Posterior vena cava (tissue), 2 donors: ENCODE measurements at places on chromosomes 2 and 18. TPM values are rescaled to one million over a fixed set of nuclear protein-coding genes. Genes with fewer than 3 reads are reported as not detected.

GRCh38 chr2:171794918-171795317 lies 99.1 kb downstream of the SLC25A12 start:
- no peak for DNase-seq

- peak; percentile 73 for DNase-seq
These were observed 69.9 kb upstream of the SMAD7 start for GRCh38 chr18:49020621-49021021.

- no peak for DNase-seq
These were observed 194.3 kb downstream of the HAUS1 start for GRCh38 chr18:46298511-46298910.

- no peak for DNase-seq
These were observed 8.7 kb upstream of the CCL20 start for GRCh38 chr2:227804975-227805374.

GRCh38 chr2:29589440-29590103 lies 331.8 kb downstream of the ALK start:
- DNase-seq: no peak

GRCh38 chr18:9993521-9994025 lies 79.8 kb downstream of the VAPA start:
- no peak for DNase-seq

DNA sequence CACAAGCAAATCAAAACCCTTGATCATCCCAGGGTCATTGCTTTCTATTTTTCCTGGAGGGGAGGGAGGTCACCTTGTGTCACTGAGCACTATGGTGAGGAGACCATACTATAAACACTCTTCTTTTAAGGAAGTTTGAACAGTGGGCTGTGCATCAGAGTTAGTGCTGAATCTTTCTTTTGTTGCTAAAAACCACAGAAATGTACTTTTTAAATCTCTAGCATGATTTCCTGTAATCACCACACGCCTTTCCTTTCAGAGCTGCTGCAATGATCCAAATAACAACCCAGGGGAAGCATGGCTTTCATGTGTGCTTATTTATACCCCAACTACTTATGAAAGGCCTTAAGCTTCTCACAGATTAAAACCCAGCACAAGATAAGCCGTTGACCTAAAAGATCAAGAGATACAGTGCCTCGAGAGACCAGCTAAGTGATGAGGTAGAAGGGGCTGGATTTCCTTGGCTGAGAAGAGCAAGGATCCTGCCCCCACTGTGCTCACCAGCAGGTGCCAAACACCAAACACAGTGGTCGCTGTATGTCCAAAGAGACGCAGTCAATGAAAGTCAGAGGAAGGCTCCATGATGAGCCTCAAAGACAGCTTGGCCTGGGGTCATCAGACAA lies 34.7 kb downstream of the TRABD2A start:
- no peak for DNase-seq

POTEJ gene
- total RNA-seq: not detected

DNA sequence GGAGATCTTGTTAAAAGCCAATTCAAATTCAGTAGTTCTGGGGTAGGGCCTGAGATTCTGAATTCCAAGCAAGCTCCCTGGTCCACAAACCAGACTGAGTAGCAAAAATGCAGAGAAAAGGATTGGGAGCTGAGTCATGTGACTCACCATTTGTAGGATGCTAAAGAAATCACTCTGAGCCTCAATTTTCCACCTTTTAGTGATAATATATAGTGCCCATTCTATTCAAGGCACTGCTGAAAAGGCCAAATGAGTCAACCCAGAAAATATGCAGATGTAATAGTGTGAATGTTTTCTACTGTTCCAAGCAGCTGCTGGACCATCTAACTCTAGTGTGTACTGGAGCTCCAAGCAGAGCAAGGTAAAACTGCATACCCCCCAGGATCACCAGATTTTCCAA lies 47.2 kb downstream of the SLC14A2 start:
- no peak for DNase-seq

DNA sequence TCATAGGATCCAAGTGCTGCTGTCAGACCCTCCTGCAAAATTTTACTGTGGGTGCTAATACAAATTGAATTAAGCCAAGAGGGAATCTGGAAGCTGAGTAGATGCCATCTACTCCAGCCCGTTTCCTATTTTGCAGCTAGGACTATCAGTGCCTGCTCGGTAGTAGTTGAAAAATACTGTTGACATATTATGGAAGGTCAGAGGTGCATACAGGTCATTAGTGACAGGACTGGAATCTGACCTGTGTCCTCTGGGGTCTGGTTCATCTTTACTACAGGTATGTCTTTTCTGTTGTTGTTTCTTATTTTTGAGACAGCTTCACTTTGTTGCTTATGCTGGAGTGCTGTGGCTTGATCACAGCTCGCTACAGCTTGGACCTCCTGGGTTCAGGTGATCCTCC lies 58.8 kb downstream of the MAP4K4 start:
- no peak for DNase-seq

DNA sequence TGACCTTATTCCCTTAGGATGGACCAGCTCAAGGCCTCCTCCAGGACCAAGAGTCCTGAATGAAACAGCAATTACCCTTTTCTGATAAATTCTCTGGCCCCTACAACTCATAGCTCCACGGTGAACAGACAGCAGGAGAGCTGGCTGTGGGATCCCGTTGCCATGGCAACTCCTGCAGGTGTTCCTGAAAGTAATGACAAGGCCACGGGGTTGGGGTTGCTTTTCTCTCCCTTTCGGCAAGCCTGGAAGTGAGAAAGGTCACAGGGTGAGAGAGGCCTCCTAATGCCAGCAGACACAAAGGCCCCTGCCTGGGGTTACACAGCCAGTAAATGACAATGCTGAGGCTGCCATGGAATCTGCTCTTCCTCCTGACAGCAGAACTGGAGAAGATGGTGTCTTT lies 403.0 kb downstream of the NBAS start:
- DNase-seq: no peak

AMER3 gene
- total RNA-seq: not detected

DNA sequence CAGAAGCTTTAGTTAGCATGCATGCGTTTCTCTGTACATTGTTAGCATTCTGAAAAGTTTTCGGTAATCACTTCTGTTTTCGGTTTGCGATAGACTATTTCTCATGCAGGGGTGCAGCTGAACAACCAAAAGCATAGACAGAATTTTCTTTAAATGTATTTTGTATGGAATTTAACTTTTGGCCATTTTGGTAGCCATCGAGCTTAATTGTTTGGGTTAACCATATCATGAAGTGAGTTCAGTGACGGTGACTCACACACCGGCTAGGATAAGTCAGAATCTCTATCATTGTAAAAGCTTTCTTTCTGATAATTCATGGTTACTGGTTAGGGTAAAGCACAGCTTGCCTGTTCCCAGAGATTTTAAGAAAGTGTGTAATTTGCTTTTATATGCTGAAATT lies 107.2 kb downstream of the CD226 start:
- DNase-seq: no peak

DNA sequence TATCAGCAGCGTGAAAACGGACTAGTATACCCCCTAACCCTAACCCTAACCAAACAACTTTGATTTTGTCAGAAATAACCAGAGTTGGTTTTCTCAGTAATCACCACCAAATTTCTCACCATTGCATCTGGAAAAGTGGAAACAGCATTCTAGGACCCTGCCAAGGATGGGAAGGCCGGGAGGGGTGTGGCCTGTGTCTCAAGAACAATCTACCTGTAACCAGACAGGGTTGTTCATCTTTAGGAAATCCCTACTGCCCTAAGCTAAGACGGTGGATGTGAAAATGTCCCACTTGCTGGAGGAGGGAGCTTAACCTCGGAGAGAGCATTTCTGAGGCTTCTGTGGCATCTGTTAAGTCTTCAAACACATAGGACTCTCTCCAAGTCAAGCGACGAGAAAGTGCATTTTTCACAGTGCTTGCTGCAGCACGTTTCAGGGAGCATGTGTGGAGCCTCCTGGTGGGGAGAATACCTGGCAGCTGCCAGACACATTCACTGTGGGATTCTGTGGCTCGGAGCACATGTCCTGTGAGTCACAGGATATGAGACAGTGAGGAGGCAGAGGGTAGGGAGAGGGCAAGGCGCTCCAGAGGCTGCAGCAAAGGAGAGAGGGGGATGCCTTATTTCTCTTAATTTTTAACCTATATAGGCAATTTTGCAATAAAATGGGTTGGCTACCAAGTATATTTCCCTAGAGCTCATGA lies 207.5 kb downstream of the SPP2 start:
- DNase-seq: peak; percentile 86

DNA sequence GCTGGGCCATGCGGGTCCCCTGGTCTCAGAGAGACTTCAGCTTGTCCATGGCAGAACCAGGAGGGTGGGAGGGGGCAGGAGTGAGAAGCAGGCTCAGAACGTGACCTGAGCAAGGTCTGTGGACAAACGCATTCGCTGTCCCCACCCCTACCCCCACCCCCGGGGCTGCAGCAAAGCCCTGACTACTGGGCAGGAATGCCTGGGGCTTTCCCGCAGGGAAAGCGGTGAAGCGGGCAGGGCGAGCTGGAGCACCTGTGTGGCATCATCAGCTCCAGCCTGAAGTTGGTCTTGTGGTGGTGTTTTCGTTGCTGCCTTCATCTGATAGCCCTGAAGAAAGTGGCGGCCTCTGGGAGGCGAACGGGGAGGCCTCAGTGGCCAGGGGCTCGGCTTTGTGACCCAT lies 26.1 kb upstream of the ALKAL2 start:
- DNase-seq: no peak

GRCh38 chr18:59512025-59512755 lies 153.1 kb upstream of the LMAN1 start:
- no peak for DNase-seq

TRIM54 gene
- 0.32 TPM for total RNA-seq

DNA sequence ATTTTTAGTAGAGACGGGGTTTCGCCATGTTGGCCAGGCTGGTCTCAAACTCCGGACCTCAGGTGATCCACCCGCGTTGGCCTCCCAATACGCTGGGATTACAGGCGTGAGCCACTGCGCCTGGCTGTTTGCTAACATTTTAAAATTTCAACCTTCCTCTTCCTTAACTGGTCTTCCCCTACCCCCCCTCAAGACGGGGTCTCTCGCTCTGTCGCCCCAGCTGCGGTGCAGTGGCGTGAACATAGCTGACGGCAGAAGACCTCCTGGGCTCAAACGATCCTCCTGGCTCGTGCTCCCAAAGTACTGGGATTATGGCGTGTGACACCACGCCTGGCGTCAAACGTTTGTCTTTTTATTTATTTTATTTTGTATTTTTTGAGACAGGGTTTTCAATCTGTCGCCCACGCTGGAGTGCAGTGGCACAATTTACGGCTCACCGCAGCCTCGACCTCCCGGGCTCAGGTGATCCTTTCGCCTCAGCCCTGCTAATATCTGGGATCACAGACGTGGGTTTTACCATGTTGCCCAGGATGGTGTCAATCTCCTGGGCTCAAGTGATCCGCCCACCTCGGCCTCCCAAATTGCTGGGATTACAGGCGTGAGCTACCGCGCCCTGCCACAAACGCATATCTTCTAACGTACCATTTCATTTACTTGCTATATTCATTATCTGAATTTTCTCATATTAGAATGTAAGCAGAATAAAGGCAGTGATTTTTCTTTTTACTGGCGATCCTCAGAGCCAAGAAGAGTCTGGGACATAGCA lies 984 bp upstream of the MSH2 start:
- DNase-seq: no peak

GRCh38 chr2:127672341-127673224 lies 2.7 kb downstream of the LIMS2 start:
- no peak for DNase-seq

- DNase-seq: no peak
These were observed 30.6 kb downstream of the ARMC9 start for GRCh38 chr2:231228974-231229529.

NMUR1 gene
- total RNA-seq: 7.4 TPM

DNA sequence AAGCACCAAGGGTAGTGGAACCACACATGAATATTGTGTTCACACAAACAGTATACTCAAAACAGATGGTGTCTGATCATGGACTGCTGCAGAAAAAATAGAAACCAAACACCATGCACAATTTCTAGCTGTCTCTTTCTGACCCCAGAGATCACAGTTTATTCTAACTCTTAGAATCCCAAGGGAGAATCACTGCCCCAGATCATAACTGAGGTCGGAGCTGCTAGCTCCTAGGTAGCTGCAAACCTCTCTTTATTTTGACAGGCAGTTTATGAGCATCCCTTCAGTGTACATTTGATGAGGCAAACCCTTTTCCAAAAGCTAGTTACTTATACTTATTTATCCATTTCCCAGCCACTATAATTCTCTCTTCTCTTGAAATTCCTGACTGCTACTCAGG lies 439.1 kb upstream of the HNMT start:
- no peak for DNase-seq

NAT8 gene
- not detected for total RNA-seq

DNA sequence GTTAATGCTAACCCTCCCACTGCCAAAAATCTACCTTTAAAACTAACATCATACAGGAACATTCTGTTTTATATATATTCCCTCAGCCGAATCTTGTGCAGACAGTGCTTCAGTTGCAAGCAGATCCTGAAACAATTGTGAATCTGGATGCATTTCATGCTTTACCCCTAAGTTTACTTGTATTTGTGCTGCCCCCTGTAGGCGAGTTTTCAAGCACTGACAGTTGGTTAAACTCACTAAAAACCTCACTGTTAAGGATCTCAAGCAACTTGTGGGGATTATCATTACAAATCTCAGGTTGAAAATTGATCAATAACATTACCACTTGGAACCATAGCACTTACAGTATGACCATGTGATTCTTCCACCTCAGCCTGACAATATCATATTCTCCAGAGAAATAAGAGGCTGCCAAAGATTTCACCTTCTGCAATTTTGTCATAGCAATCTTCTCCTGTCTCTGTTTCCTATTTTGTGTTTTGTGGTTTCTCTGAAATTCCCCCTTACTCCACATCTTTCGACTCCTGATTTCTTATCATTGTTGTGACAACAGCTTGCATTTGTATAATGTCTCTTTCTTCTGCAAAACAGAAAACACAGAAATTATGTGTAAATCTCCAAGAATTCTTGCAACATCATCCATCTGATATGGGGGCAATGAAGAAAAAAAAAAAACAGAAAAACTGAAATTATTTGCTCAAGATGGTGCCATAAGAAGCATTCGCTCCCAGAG lies 354.6 kb upstream of the SETBP1 start:
- DNase-seq: no peak

EVX2 gene
- total RNA-seq: not detected

DNA sequence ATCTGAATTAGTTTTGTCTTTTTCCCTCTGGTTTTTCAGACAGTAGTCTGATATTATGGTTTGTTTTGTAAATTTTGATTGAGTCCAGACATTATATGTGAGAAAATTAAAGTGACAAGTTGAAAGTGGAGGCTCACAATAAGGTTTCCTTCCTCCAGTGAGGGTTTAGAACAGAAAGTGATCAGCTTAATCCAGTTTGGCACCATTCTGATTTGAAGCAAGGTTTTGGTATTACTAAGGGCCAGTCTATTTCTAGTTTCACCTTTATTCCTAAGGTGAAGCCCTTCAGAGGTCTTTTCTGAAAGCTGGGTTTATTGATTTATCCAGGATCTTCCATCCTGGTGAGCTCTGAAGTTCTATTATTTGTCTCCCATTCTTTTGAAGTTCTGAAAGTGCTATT lies 68.7 kb downstream of the CDC42EP3 start:
- DNase-seq: no peak

FRZB gene
- total RNA-seq: 6.9 TPM

DNA sequence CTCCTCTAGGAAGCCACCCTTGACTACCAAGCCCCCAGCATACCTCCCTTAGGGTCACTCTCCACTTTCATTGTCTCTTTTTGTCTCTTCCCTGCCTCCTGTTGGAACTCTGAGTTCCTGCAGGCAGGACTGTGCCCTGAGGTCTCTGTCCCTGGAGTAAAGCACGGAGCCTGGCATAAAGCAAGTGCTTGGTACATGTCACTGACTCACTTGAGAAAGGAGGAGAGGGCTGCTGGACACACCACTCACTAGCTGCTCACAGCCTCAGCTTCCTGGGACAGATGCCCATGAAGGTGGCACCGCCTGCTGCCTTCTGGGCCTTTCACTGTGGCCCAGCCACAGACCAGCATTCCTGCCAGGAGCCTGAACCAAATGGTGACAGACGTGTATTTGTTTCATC lies 64.4 kb downstream of the RPIA start:
- DNase-seq: no peak

ATAD2B gene
- total RNA-seq: 28.8 TPM
